Colonic mucosa (tissue), 4 donors: ENCODE measurements at places on chromosomes 16 and 17. TPM values are rescaled to one million over a fixed set of nuclear protein-coding genes. Genes with fewer than 3 reads are reported as not detected.

The HASPIN gene
- 13.2 TPM for total RNA-seq

The MRPL12 gene
- 106 TPM for total RNA-seq

The EVI2B gene
- 8.5 TPM for total RNA-seq

The MYOCD gene
- 20.5 TPM for total RNA-seq

The TP53TG3 gene
- total RNA-seq: not detected

The MT4 gene
- total RNA-seq: not detected

The AURKB gene
- 86.4 TPM for total RNA-seq

The SEPTIN12 gene
- not detected for total RNA-seq

The NPB gene
- 0.22 TPM for total RNA-seq

The CDH1 gene
- 494 TPM for total RNA-seq

The SHISA9 gene
- 0.74 TPM for total RNA-seq

The SLC5A2 gene
- 0.20 TPM for total RNA-seq

The RAB37 gene
- 4.5 TPM for total RNA-seq

The DNAI2 gene
- total RNA-seq: not detected

The OTOA gene
- not detected for total RNA-seq

The TRPV3 gene
- total RNA-seq: 2.3 TPM

The IL34 gene
- 2.8 TPM for total RNA-seq
